RKO (cell line): ENCODE measurements at places on chromosomes 1 and 21.

- DNase-seq = no peak
Measured at GRCh38 chr1:24403806-24404205, 9.8 kb downstream of the STPG1 start.

GRCh38 chr1:191152776-191153175 is 675.1 kb upstream of the BRINP3 start:
- no peak for DNase-seq

DNA sequence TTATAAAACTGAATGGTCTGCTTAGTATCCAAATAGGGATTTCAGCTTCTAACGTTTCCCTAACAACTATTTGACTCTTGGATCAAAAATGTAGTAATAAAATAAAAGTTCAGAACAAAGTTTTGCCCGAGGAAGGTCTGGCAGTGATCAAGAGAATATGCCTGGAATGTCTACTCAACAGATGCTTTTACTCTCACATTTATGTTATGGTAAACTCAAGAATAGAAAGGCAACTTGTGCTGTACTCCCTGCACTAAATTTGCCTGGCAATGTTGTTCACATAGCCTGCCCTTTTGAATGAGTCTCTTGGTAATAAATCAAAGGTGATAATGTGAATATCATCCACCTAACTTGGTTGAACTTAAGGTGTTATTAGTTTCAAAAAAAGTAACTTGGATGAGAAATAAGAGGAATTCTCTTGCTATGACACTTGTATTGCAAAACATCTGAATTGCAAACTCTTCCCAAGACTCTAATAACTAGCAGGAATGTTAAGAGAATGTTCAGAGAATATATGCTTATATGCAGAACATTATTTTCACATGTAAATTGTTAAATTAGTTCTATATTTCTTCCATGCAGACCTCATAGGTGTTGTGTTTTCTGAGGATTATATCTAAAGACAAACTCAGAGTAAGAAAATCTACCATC is 215.8 kb downstream of the COL24A1 start:
- DNase-seq = no peak

- DNase-seq = no peak
Measured at GRCh38 chr1:7403265-7404045, 367.6 kb upstream of the VAMP3 start.

GRCh38 chr1:41812051-41812450 is 106.7 kb downstream of the HIVEP3 start:
- peak; percentile 33 for DNase-seq

GRCh38 chr1:16302709-16303627 is 49.3 kb downstream of the FBXO42 start:
- DNase-seq = no peak

GRCh38 chr21:17269760-17270159 is 243.1 kb upstream of the CXADR start:
- no peak for DNase-seq

- DNase-seq = no peak
Measured at GRCh38 chr21:23452384-23453083, 2154.7 kb downstream of the MRPL39 start.

DNA sequence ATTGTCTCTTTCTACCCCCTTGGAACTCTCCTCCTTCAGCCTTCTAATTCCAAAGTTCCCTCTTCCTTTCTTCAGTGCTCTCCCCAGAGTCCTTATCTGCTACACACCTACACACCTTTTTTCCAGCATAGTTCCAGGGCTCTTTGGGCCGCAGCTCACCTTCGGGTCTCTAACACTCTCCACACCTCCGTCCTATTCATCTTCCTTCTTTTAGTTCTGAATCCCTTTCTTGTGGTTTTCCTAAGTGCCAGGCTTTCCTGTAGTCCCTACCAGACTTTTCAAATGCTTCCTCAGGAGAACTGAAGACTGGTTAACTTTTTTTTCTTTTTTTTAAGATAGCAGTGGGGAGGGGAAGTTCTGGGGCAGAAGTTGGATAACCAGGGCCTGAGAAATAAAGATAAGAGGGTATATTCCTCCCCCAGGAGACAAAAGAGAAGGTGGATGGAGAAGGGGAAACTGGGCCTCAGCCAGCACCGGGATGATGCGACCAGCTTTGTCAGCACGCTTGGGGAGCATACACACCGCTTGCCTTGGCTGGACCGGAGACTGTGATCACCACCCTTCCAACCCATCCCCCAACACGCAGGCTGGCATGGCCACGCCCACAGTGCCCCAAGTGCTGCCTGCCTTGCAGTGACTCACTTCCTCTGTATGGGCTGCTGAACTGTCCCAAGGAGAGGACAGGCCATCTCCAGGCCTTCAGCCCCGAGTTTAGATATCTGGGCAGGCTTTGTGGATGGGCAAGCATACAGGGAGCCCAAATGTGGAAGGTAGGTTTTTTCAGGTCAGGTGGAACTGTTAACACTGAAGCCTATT is 2.5 kb upstream of the CERS2 start:
- DNase-seq = peak; percentile 77

- no peak for DNase-seq
Measured at GRCh38 chr1:16888860-16889816, 6.6 kb upstream of the RNU1-2 start.

DNA sequence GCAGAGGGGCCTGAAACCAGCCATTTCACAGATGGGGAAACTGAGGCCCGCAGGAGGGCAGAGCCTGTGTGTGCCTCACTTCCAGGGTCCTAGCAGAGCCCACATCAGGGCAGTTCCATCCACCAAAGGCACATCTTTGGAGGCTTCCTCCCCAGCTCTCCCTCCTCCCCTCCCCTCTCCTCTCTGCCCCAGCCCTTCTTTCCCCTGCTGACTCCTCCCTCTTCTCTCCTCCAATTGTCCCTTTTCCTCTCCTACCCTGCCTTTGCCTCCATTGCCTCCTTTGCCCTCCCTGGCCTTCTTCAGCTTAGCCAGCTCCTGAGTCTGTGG is 56.6 kb downstream of the TMEM53 start:
- DNase-seq = no peak

DNA sequence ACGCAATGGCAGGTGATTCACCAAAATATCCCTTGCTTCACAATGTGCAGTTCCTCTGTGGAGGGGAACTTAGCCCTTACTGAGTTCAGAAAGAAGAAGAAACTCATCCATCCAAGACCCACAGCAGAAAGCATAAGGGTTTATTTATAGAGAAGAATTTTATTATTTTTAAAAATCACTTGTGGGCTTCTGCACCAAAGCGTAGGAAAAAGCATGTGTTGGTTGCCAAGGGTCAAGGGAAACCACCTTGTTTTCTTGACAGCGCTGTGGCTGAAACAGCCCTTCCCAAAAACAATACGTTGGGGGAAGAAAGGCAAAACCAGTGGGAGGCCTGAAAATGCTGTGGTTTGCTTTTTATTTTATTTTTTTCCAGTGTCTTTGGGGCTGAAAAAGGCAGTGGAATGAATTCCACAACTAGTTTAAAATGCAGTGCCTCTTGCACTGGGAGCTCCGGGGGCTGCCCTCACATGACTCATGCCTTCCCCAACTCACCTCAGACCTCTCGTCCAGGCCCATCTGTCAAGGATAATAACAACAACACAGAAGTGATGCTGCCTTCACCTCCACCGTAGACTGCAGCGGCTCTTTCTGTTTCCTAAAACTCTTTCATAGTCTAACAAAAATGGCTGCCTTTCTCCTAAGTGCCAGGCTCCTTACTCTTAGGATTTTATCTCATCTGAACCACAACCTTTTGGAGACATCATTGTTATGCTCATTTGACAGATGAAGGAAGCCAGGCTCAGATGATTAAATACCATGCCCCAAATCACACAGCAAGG is 224.2 kb upstream of the JUN start:
- DNase-seq = no peak

DNA sequence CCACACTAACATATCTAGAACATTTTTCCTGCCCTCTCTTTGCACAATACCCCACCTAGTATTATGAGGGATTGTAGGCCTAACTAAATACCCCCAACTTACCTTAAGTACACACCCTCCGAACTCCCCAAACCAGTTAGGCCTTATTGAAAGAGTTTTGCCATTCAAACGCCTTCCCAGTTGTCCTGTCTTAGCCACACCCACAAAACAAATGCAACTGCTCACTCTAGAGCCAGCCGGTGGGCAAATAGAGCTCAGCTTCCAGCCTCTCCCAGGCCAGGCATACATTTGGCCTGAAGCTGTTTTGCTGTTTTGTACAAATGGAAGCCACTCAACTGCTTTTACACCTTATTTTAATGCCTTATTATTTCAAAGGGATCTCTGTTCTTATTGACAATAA is 224.2 kb upstream of the RUNX1 start:
- no peak for DNase-seq

GRCh38 chr21:28657566-28657965 is 335.1 kb downstream of the LTN1 start:
- no peak for DNase-seq

- DNase-seq = no peak
Measured at GRCh38 chr1:208410409-208410808, 166.2 kb upstream of the PLXNA2 start.

GRCh38 chr1:85599076-85599491 is 18.5 kb downstream of the CCN1 start:
- no peak for DNase-seq

GRCh38 chr1:38815903-38816627 is 43.5 kb downstream of the RRAGC start:
- DNase-seq = no peak

DNA sequence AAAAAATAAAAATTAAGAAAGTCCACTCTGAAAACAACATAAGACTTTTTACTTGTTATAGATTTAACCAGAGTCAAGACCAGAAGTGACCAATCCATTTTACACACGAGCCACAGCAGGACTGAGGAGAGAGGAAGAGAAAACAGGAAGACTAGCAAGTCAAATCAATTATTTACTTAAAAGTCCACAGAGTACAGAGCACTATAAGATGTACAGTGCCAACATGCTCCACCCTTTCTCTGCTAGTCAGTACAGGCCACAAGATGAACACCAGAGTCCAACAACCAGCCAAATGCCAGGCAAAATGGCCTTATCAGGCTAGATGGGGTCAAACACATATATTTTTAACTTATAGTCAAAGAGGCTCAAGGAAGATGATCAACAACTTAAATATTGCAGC is 19.5 kb downstream of the LUZP1 start:
- DNase-seq = no peak

- no peak for DNase-seq
Measured at GRCh38 chr1:203675596-203676347, 49.1 kb downstream of the ATP2B4 start.

- no peak for DNase-seq
Measured at GRCh38 chr1:31371121-31371959, 1.5 kb downstream of the FABP3 start.
